B cell (primary cell): ENCODE measurements at places on chromosomes 3 and 15. TPM values are rescaled to one million over a fixed set of nuclear protein-coding genes. Genes with fewer than 3 reads are reported as not detected.

The CATSPER2 gene
- 6.7 and 7.9 TPM in 2 replicates for polyA plus RNA-seq

The ZNF774 gene
- polyA plus RNA-seq: 0.19 and 0.26 TPM in 2 replicates

The INSYN1 gene
- polyA plus RNA-seq: not detected in 2 replicates

The PLS1 gene
- polyA plus RNA-seq: 0.13 TPM in 2 replicates

The CCDC12 gene
- 84.0 and 96.7 TPM in 2 replicates for polyA plus RNA-seq

The DUT gene
- 59.5 and 69.3 TPM in 2 replicates for polyA plus RNA-seq

The AMOTL2 gene
- polyA plus RNA-seq: not detected in 2 replicates

The NEK10 gene
- 0.49 and 0.55 TPM in 2 replicates for polyA plus RNA-seq

The ATP13A4 gene
- 1.7 and 2.6 TPM in 2 replicates for polyA plus RNA-seq

DNA sequence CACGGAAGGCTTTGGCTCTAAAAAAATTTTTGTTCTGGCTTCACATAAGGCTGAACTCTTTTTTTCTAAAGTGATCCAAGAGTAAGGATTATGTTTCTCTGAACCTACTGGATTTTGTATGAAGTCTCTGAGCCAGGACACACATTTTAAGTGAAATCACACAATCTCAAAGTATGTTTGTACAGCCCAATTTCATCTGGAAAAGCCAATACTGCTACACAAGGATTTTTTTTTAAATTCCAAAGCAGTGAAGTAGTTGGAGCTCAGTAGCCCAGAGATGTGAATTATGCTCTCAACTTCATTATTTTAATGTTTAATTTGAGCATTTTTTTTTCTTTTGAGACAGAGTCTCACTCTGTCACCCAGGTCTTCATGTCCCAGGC, 243.9 kb downstream of the FAM43A start:
- no peak overlapping the region for H3K4me3 ChIP-seq
- H3K27ac ChIP-seq: no peak overlapping the region
- DNase-seq: no peak
- no peaks in the 10 kb centered on the region for H3K36me3 ChIP-seq

DNA sequence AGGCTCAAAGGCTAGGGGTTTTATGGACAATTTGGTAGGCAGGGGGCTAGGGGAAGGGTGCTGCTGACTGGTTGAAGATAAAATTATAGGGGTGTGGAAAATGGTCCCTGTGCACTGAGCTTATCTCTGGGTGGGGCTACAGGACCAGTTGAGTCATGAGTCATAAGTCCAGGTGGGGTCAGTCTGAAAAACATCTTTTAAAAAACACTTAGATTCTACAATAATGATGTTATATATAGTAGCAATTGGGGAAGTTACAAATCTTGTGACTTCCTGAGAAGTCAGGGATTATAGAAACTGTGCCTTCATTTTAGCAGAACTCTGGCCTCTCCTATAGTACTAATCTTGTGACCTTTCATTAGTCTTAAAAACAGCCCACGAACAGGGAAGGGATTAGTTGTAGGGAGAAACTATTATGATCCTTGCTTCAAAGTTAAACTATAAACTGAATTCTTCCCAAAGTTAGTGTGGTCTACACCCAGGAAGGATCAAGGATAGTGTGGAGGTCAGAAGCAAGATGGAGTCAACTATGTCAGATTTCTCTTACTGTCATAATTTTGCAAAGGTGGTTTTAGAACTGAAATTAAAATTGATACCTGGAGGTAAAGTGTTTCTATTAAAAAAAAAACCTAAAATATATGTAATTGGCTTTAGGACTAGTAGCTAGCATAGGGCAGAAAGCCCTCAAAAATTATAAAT, 130.1 kb downstream of the P2RY1 start:
- H3K27ac ChIP-seq: no peak overlapping the region
- H3K4me3 ChIP-seq: no peak overlapping the region
- no peaks in the 10 kb centered on the region for H3K36me3 ChIP-seq
- H3K4me1 ChIP-seq: peaks cover 10% of the 10 kb centered on the region
- DNase-seq: no peak

DNA sequence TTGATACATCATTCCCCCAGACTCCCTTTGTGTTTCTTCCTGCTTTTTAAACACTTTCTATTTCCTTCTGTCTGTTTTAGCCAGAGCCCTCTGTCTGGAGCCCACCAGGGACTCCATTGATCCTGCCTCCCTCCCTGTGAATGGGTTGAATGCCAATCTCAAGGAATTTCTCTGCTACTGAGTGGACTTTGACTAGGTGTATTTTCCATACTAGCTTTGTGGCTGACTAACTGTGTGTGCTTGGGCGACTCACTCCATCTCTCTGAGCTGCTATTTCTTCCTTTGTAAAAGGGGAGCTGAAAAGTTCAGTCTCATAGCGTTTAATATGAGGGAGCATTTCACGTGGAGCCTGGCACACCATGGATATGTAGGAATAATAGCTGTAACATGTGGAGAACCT, 98.8 kb downstream of the EEFSEC start:
- H3K4me1 ChIP-seq: no peaks in the 10 kb centered on the region
- no peak overlapping the region for H3K4me3 ChIP-seq
- H3K36me3 ChIP-seq: peaks cover 3% of the 10 kb centered on the region
- no peak overlapping the region for H3K27ac ChIP-seq

DNA sequence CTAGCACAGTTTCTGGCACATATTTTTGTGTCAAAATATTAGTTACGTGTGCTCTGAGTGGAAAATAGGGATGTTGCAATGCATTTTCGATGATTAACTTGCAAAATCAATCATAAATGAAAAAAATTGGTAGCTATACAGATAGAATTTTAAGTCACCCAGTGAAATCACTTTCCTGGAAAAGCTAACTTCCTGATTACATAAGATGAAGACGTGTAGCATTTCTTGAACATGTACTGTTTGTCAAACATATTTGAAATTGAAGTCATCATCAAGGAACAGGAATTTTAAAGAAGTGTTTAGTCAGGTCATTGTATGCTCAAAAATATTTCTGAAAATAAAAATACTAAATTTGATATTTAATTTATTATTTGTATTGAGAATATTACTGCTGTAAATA, 977.7 kb downstream of the PLOD2 start:
- no peak overlapping the region for H3K27ac ChIP-seq
- no peaks in the 10 kb centered on the region for H3K4me1 ChIP-seq
- H3K36me3 ChIP-seq: no peaks in the 10 kb centered on the region
- no peak for DNase-seq
- H3K4me3 ChIP-seq: no peak overlapping the region

- H3K27me3 ChIP-seq: no peaks in the 10 kb centered on the region
- no peak for DNase-seq
- no peaks in the 10 kb centered on the region for H3K36me3 ChIP-seq
These were observed 19.8 kb upstream of the TM4SF4 start for GRCh38 chr3:149454746-149455145.

- no peaks in the 10 kb centered on the region for H3K27me3 ChIP-seq
- H3K36me3 ChIP-seq: no peaks in the 10 kb centered on the region
- H3K4me3 ChIP-seq: no peak overlapping the region
- H3K4me1 ChIP-seq: no peaks in the 10 kb centered on the region
These were observed 86.1 kb upstream of the SERPINI2 start for GRCh38 chr3:167559924-167560323.

GRCh38 chr15:71203586-71204474, 88.6 kb downstream of the THSD4 start:
- DNase-seq: no peak
- H3K27ac ChIP-seq: no peak overlapping the region
- H3K4me1 ChIP-seq: no peaks in the 10 kb centered on the region
- H3K27me3 ChIP-seq: no peaks in the 10 kb centered on the region
- no peak overlapping the region for H3K4me3 ChIP-seq

DNA sequence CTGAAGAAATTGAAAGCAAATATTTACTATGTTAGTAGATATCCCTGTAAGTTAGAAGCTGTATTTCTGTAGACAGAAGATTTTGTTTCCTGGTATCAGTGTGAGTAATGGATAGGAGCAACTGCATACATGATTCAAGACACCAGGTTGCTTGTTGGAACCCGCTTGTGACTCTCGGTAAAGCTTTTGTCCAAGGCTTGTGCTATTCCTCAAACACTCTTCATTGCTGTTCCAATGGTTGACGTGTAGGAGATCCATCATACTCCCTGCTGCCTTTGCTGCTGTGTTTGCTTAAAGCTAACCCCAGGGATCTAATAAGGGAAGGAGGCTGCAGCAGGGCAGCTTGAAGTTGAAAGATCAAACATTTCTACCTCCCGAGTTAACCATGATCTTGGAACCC, 160.1 kb downstream of the RSRC1 start:
- no peak for DNase-seq
- no peaks in the 10 kb centered on the region for H3K36me3 ChIP-seq
- no peak overlapping the region for H3K4me3 ChIP-seq

DNA sequence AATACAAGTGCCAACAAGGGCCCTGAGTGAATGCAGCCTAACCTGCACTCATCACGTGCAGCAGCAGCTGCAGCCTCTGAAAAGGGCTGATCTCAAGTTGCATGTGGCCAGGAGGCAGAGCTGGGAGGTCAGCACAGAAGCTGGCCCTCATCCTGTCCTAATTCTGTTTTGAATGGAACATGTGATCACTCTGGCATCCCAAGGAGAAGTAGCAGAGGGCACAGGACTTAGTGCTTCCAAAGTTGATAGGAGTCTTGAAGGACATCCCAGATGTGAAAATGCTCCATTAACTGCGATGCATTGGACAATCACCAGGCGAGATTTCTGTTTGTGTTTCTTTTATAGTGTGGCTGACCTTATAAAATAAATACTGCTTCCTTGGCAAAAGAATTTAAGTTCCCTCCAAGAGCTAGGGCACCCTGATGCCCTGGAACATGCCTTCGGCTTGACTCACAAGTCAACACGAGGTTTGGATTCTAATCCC, 31.6 kb upstream of the STAG1 start:
- H3K27me3 ChIP-seq: no peaks in the 10 kb centered on the region
- H3K4me3 ChIP-seq: no peak overlapping the region
- no peak overlapping the region for H3K27ac ChIP-seq
- H3K36me3 ChIP-seq: no peaks in the 10 kb centered on the region
- no peaks in the 10 kb centered on the region for H3K4me1 ChIP-seq
- DNase-seq: no peak

- no peak overlapping the region for H3K27ac ChIP-seq
- peak; percentile 47 for DNase-seq
- H3K36me3 ChIP-seq: no peaks in the 10 kb centered on the region
These were observed 660 bp downstream of the NECTIN3 start for GRCh38 chr3:111072031-111072921.

DNA sequence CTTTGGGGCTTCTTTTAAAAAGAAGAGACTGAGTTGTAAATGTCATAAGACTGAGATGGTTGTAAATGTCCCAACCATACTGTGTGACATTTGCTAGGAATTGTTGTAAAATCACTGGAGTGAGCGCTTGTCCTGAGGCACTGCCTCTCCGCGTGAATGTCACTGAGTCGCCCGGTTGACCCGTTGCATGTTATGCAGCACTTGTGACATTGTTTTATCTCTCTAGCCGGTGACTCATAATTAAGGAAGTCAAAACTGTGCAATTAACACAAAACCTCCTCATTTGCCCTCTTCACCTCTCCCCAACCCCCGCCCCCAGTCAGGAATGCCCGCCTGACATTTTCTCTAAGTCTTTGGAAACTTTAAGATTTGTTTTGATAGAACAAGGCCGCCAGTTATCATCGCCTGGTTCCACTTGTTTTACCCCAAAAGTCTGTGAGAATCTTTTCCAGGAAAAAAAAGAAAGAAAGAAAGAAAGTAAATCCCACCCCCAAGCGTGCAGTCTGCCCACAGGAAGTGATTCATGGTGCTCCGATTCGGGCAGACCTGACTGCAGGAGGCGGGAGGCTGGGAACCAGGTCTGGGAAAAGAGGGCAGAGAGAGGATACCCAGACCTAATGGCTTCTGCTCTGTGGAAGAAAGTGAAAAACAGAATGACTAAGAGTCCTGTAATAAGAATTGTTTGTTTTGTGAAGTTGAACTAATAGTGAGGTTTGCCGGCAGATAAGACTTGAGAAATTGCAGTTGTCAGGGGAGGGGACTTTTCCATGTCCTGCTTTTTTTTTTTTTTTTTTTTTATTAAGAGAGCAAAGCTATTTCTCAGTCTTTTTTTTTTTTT, 84.8 kb downstream of the SMAD3 start:
- no peak overlapping the region for H3K4me3 ChIP-seq
- peaks cover 71% of the 10 kb centered on the region for H3K4me1 ChIP-seq
- no peak for DNase-seq
- H3K27ac ChIP-seq: no peak overlapping the region

GRCh38 chr15:101293122-101293521, 1.9 kb downstream of the SNRPA1 start:
- peak overlapping the region; percentile 93 for H3K4me3 ChIP-seq
- peaks cover 30% of the 10 kb centered on the region for H3K4me1 ChIP-seq
- peaks cover 9% of the 10 kb centered on the region for H3K36me3 ChIP-seq
- H3K27me3 ChIP-seq: no peaks in the 10 kb centered on the region
- no peak overlapping the region for H3K27ac ChIP-seq
- DNase-seq: peak; percentile 56

DNA sequence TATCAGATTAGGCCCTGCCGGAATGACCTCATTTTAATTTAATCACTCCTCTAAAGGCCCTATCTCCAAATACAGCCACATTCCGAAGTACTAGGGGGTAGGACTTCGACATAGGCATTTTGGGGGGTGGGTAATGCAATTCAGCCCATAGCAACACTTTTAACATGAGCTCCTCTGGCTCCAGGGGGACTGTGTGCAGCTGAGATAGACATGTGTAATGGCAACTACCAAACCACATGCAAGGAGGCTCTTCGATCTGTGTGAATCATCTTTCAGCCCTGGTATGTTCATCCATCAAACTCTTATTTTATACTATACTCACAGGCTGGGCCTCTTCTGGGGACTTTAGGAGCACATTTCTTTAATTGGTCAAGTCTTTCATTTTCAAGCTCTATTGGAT, 57.4 kb upstream of the PPARG start:
- no peak overlapping the region for H3K27ac ChIP-seq
- no peaks in the 10 kb centered on the region for H3K27me3 ChIP-seq
- DNase-seq: no peak
- no peaks in the 10 kb centered on the region for H3K36me3 ChIP-seq
- H3K4me1 ChIP-seq: no peaks in the 10 kb centered on the region
- H3K4me3 ChIP-seq: no peak overlapping the region

GRCh38 chr15:70344666-70345065, 246.9 kb upstream of the TLE3 start:
- H3K4me1 ChIP-seq: peaks cover 6% of the 10 kb centered on the region
- H3K4me3 ChIP-seq: no peak overlapping the region
- H3K36me3 ChIP-seq: no peaks in the 10 kb centered on the region
- no peak overlapping the region for H3K27ac ChIP-seq
- no peaks in the 10 kb centered on the region for H3K27me3 ChIP-seq
- DNase-seq: no peak

- no peak overlapping the region for H3K4me3 ChIP-seq
- DNase-seq: no peak
- H3K36me3 ChIP-seq: no peaks in the 10 kb centered on the region
These were observed 53.5 kb downstream of the PLXNA1 start for GRCh38 chr3:127036209-127037020.

- no peaks in the 10 kb centered on the region for H3K27me3 ChIP-seq
- no peak for DNase-seq
- H3K27ac ChIP-seq: no peak overlapping the region
- H3K4me1 ChIP-seq: no peaks in the 10 kb centered on the region
These were observed 384.9 kb upstream of the THBS1 start for GRCh38 chr15:39195961-39196486.

- no peak overlapping the region for H3K27ac ChIP-seq
- H3K36me3 ChIP-seq: no peaks in the 10 kb centered on the region
- no peak overlapping the region for H3K4me3 ChIP-seq
- DNase-seq: peak; percentile 50
- H3K27me3 ChIP-seq: peaks cover 16% of the 10 kb centered on the region
- no peaks in the 10 kb centered on the region for H3K4me1 ChIP-seq
These were observed 59.4 kb downstream of the TMEM44 start for GRCh38 chr3:194573680-194574437.
